Vagina (tissue), 2 donors: ENCODE measurements at places on chromosomes 6 and 20.

GRCh38 chr6:131763749-131764148, 44.1 kb upstream of the ENPP1 start:
- no peaks in the 10 kb centered on the region for H3K27me3 ChIP-seq
- no peak for DNase-seq
- H3K27ac ChIP-seq, result no peak overlapping the region
- H3K36me3 ChIP-seq, result no peaks in the 10 kb centered on the region
- no peak overlapping the region for H3K4me3 ChIP-seq

- no peak overlapping the region for H3K27ac ChIP-seq
- no peaks in the 10 kb centered on the region for H3K36me3 ChIP-seq
- H3K27me3 ChIP-seq, result no peaks in the 10 kb centered on the region
- no peak for DNase-seq
Observed at GRCh38 chr6:73377225-73377624, 7.5 kb upstream of the OOEP start.

DNA sequence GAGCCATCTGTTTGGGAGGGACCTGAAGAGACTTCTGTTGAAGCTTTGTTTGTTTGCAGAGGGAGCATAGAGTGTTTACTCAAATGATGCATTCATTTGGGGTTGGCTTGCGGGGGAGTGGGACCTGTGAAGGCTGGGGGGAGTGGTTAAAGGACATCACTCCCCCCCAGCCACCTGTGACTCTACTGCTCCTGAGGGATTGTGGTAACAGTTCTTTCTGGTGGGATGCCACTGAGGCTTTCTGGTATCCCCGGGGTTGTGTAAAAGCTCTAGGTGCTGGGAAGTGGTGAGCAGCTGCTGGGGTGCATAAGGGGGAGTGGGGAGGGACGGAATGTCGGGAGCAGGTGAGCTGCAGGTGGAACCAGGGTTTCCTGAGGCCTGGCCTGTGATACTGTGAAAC, 239.2 kb upstream of the QKI start:
- H3K4me3 ChIP-seq, result no peak overlapping the region
- no peaks in the 10 kb centered on the region for H3K36me3 ChIP-seq
- no peaks in the 10 kb centered on the region for H3K4me1 ChIP-seq
- H3K27ac ChIP-seq, result no peak overlapping the region

GRCh38 chr20:44117296-44118184, 69.4 kb downstream of the JPH2 start:
- no peak overlapping the region for H3K27ac ChIP-seq
- no peaks in the 10 kb centered on the region for H3K27me3 ChIP-seq
- H3K36me3 ChIP-seq, result no peaks in the 10 kb centered on the region
- H3K4me1 ChIP-seq, result peaks cover 7% of the 10 kb centered on the region
- DNase-seq, result peak; percentile 61

- DNase-seq, result no peak
- no peak overlapping the region for H3K4me3 ChIP-seq
- no peaks in the 10 kb centered on the region for H3K4me1 ChIP-seq
- H3K27ac ChIP-seq, result no peak overlapping the region
Observed at GRCh38 chr6:145789443-145789842, 25.2 kb downstream of the FBXO30 start.

- peaks cover 13% of the 10 kb centered on the region for H3K4me1 ChIP-seq
- H3K27ac ChIP-seq, result no peak overlapping the region
- H3K4me3 ChIP-seq, result no peak overlapping the region
- no peaks in the 10 kb centered on the region for H3K36me3 ChIP-seq
- DNase-seq, result no peak
- H3K27me3 ChIP-seq, result no peaks in the 10 kb centered on the region
Observed at GRCh38 chr20:58344741-58345140, 35.2 kb downstream of the RAB22A start.

DNA sequence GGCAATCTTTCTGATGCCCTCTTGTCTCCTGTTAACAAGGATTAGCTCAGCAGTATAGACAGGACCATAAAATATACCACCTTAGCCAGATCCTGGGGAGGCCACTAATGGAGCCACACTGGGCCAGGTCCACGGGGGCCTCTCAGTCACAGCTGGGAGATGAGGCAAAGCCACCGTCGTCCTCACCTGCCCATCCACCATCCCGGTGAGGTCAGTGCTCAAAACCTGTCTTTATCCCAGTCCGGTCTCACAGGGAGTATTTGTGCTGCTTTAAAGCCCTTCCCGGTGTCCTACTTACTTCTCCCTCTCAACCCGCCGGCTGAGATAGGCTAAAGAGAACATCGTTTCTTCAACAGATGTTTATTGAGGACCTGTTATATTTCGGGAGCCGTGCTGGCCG, 104.3 kb downstream of the EDN3 start:
- H3K4me1 ChIP-seq, result peaks cover 19% of the 10 kb centered on the region
- DNase-seq, result no peak
- no peaks in the 10 kb centered on the region for H3K27me3 ChIP-seq
- no peak overlapping the region for H3K27ac ChIP-seq
- H3K4me3 ChIP-seq, result no peak overlapping the region

DNA sequence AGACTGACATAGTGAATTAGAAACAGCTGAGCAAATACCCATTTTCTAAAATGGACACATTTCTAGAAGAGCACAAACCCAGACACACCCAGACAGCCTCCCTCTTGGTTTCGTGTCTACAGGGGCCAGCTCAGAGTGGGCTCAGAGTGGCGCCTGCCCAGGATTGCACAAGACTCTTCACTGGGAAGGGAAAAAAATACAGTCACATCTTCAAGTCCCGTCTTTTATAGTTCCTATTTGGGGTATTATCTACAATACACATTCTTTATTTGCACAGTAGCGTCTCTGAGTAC, 246.1 kb upstream of the AFDN start:
- no peak overlapping the region for H3K4me3 ChIP-seq
- peaks cover 1% of the 10 kb centered on the region for H3K4me1 ChIP-seq
- no peaks in the 10 kb centered on the region for H3K27me3 ChIP-seq
- H3K27ac ChIP-seq, result no peak overlapping the region
